Activated CD4-positive, alpha-beta T cell treated with anti-CD3 and anti-CD28 coated beads, Interleukin-2, amount 10 ng/mL, durations not matched to agents 7 days and 5 days (primary cell): ENCODE measurements at places on chromosomes 7 and 10. TPM values are rescaled to one million over a fixed set of nuclear protein-coding genes. Genes with fewer than 3 reads are reported as not detected.

The RAB11FIP2 gene
- 17.9 TPM for total RNA-seq

- no peak overlapping the region for H3K27ac ChIP-seq
Measured at GRCh38 chr10:84783909-84784308, 455.5 kb downstream of the CCSER2 start.

DNA sequence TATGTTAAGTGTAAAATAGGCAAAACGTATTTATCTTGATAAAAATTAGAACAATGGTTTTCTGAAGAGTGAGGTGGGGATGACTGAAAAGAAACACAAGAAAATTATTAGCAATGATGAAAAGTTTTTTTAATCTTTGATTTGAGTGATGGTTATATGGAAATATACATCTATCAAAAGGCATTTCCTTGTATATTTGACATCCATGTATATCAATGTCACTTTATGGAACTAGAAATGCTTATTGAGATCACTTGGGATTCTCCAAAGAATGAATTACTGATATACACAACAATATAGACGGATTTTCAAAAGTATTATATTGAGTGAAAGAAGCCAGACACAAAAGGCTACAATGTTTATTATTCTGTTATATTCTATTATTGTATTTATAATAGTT is 1042.0 kb upstream of the POT1 start:
- no peak for DNase-seq
- H3K36me3 ChIP-seq = no peaks in the 10 kb centered on the region
- no peaks in the 10 kb centered on the region for H3K4me1 ChIP-seq
- no peaks in the 10 kb centered on the region for H3K27me3 ChIP-seq
- H3K27ac ChIP-seq = no peak overlapping the region

GRCh38 chr10:92965314-92965713 is 95.3 kb upstream of the CYP26C1 start:
- peak; percentile 21 for DNase-seq
- no peaks in the 10 kb centered on the region for H3K4me1 ChIP-seq
- H3K27ac ChIP-seq = no peak overlapping the region
- no peak overlapping the region for H3K4me3 ChIP-seq
- no peaks in the 10 kb centered on the region for H3K36me3 ChIP-seq

DNA sequence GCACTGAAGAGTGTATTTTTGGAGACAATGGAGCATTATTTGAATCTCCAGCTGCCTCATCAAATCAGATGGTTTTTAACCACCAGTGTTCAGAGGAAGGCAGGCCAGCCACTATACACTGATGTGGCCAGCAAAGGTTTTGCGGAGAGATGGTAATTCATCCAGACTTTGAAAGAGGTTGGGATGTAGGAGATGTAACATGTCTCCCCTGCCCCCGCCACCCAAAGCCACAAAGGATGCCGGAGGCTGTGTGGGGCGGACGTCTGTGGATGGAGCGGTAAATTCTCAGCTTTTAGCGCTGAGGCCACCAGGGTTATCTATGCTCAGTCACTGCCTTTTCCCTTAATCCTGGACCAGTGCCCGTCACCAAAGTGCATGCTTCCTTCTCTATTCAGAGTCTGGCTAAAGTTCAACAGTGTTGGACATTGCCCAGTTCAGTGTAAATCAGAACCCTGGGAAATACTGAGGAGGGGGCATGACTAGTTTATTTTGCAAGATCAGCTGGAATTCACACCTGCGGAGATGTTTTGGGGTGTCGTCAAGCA is 3.7 kb upstream of the TRIP6 start:
- H3K36me3 ChIP-seq = peaks cover 39% of the 10 kb centered on the region
- DNase-seq = no peak
- H3K4me3 ChIP-seq = no peak overlapping the region
- H3K27ac ChIP-seq = no peak overlapping the region

DNA sequence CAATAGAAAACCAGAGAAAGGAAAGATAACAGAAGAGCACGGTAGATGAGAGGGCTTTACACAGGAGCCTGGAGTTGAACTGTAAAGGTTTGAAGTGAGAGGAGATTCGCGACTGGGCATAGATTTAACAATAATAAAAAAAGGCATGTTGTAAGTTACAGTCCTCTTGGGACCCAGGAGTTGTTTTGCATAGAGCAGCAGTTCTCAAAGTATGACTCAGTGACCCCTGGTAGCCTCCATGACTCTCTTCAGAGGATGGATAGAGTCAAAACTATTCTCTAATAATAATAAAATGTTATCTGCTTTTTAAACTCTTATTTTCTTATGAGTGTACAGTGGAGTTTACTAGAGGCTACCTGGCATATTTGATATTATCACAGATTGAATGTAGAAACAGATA is 262.3 kb downstream of the SORCS3 start:
- no peak overlapping the region for H3K4me3 ChIP-seq
- DNase-seq = no peak
- no peaks in the 10 kb centered on the region for H3K36me3 ChIP-seq

GRCh38 chr7:39509436-39509835 is 56.8 kb upstream of the YAE1 start:
- no peaks in the 10 kb centered on the region for H3K36me3 ChIP-seq
- H3K27me3 ChIP-seq = peaks cover 3% of the 10 kb centered on the region
- peaks cover 25% of the 10 kb centered on the region for H3K4me1 ChIP-seq

The PIK3AP1 gene
- 1.1 TPM for total RNA-seq

GRCh38 chr7:18771834-18772566 is 276.5 kb downstream of the HDAC9 start:
- H3K4me1 ChIP-seq = no peaks in the 10 kb centered on the region
- no peak for DNase-seq
- H3K27ac ChIP-seq = no peak overlapping the region
- H3K4me3 ChIP-seq = no peak overlapping the region

DNA sequence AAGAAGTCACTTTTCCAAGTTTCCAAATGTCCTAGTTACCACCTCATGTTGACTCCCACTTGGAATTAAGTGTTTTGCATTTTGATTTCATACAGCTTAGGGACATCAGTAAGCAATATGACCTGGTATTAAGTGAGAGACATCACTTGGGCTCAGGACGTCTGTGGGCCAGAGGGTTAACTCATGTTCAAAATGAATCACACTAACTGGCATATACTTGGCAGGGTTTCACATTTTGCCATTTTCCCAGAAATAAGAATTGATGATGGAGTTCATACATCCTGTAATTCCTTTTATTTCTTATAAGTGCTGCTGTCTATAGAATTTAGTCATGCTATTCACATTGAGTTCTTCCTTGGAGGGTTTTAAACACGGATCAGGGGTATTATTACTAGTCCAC is 516.5 kb downstream of the PHTF2 start:
- H3K4me3 ChIP-seq = no peak overlapping the region
- H3K27ac ChIP-seq = no peak overlapping the region
- no peaks in the 10 kb centered on the region for H3K4me1 ChIP-seq
- no peaks in the 10 kb centered on the region for H3K36me3 ChIP-seq
- DNase-seq = no peak

DNA sequence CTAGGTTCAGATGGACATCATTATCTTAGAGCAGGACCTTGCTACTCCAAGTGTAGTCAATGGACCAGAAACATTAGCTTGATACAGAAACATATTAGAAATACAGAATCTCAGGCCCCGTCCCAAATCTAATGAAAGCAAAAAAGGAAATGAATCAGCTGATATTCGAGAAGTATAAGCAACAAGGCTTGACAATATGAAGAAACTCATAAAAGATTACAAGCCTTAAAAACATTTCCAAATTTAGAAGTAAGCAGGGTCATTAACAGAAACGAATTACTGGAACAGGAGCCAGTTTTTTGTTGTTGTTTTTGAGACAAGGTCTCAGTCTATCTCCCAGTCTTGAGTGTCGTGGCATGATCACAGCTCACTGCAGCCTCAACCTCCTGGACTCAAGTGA is 40.5 kb upstream of the GSAP start:
- H3K27ac ChIP-seq = no peak overlapping the region
- no peak overlapping the region for H3K4me3 ChIP-seq
- H3K36me3 ChIP-seq = no peaks in the 10 kb centered on the region
- peaks cover 6% of the 10 kb centered on the region for H3K27me3 ChIP-seq
- no peaks in the 10 kb centered on the region for H3K4me1 ChIP-seq
- no peak for DNase-seq

- peaks cover 19% of the 10 kb centered on the region for H3K4me1 ChIP-seq
- H3K27ac ChIP-seq = no peak overlapping the region
- no peaks in the 10 kb centered on the region for H3K27me3 ChIP-seq
- peaks cover 69% of the 10 kb centered on the region for H3K36me3 ChIP-seq
Measured at GRCh38 chr10:18577823-18578685, 73.3 kb downstream of the NSUN6 start.

The SFRP5 gene
- not detected for total RNA-seq

DNA sequence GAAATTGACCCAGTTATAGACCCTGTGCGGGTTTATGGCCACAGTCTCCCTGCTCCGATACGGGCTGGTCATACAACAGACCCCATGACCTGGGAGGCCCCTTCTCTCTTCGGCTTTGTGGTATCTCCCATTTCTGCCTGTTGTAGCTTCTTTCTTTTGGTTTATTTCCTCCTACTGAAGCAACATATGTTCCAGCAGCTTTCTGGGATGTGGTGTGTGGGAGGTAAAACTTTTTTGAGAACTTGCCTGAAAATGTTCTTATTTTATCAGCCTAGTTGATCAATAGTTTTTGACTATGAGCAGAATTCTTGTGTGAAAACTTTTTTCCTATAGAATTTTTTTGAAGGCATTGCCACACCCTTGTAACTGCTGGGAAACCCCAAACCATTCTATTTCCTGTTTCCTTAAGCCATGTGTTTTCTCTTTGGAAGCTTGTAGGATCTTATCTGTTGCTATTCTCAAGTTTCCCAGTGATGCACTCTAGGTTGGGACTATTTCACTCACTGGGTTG is 80.0 kb downstream of the DAGLB start:
- no peak overlapping the region for H3K27ac ChIP-seq
- H3K27me3 ChIP-seq = no peaks in the 10 kb centered on the region
- no peaks in the 10 kb centered on the region for H3K36me3 ChIP-seq
- H3K4me3 ChIP-seq = no peak overlapping the region

DNA sequence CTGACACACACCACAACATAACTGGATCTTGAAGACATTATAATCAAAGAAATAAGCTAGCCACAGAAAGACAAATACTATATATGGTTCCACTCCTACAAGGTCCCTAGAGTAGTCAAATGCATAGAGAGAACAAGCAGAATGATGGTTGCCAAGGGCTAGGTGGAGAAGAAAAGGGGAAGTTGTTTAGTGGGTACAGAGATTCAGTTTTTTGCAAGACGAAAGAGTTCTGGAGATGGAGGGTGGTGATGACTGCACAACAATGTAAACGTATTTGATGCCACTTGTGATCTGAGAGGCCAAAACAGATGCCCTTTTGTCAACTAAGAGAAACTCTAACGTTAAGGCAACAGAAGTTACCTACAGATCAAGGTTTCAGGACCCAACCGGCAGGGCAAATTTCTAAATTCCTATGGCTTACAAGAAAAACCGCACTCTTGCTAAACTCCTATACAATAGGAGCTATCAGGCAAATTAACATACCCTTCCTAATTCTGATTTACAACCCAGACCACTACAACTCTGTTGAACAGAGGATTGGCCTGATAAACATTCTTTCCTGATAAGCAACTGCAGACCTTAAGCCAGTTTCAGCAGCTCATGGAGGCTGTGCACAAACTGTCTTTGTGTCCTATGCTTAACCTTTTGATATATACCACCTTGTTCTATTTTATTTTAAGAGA is 69.0 kb downstream of the FAM107B start:
- H3K4me3 ChIP-seq = no peak overlapping the region
- no peak for DNase-seq
- no peaks in the 10 kb centered on the region for H3K4me1 ChIP-seq
- no peaks in the 10 kb centered on the region for H3K27me3 ChIP-seq

DNA sequence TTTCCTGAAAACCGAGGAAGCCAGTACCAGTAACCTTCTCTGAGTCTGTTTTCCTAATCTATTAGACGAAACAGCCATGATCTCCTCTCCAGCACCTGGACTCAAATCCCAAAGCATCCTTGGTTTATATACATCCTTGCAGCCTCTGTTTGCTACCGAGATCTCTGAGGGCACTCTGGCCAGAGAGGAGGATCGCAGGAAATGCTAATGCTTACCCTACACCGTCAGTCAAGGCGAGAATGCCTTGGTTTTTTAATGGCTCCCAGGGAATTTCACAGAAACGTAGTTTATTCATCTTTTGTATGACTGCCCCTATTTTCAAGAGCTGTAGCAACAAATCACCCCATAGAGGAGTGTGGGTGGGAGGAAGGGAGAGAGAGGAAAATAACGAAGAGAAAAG is 91.5 kb upstream of the CALN1 start:
- no peak for DNase-seq
- H3K27ac ChIP-seq = no peak overlapping the region
- no peak overlapping the region for H3K4me3 ChIP-seq
- no peaks in the 10 kb centered on the region for H3K4me1 ChIP-seq
- no peaks in the 10 kb centered on the region for H3K27me3 ChIP-seq

- H3K4me3 ChIP-seq = no peak overlapping the region
- peaks cover 4% of the 10 kb centered on the region for H3K27me3 ChIP-seq
- H3K4me1 ChIP-seq = peaks cover 8% of the 10 kb centered on the region
- DNase-seq = no peak
- peaks cover 4% of the 10 kb centered on the region for H3K36me3 ChIP-seq
Measured at GRCh38 chr10:77806511-77807157, 119.9 kb downstream of the DLG5 start.

- H3K27me3 ChIP-seq = no peaks in the 10 kb centered on the region
- no peaks in the 10 kb centered on the region for H3K36me3 ChIP-seq
- no peak overlapping the region for H3K4me3 ChIP-seq
- DNase-seq = no peak
- H3K27ac ChIP-seq = no peak overlapping the region
Measured at GRCh38 chr7:72265071-72265904, 146.8 kb downstream of the CALN1 start.

- H3K27me3 ChIP-seq = no peaks in the 10 kb centered on the region
- DNase-seq = peak; percentile 44
- H3K27ac ChIP-seq = peak overlapping the region; percentile 81
- peaks cover 43% of the 10 kb centered on the region for H3K4me1 ChIP-seq
- peak overlapping the region; percentile 56 for H3K4me3 ChIP-seq
Measured at GRCh38 chr10:74056050-74056818, 58.3 kb downstream of the VCL start.

The HSPA12A gene
- total RNA-seq = not detected

The FAM25C gene
- not detected for total RNA-seq

- H3K4me3 ChIP-seq = no peak overlapping the region
- no peaks in the 10 kb centered on the region for H3K27me3 ChIP-seq
- no peak for DNase-seq
- H3K4me1 ChIP-seq = no peaks in the 10 kb centered on the region
- no peaks in the 10 kb centered on the region for H3K36me3 ChIP-seq
Measured at GRCh38 chr10:70530315-70530714, 51.7 kb downstream of the PALD1 start.

The LGI1 gene
- not detected for total RNA-seq

GRCh38 chr7:23931633-23932032 is 221.6 kb downstream of the STK31 start:
- H3K4me1 ChIP-seq = no peaks in the 10 kb centered on the region
- H3K36me3 ChIP-seq = no peaks in the 10 kb centered on the region
- no peak overlapping the region for H3K27ac ChIP-seq
